ENCODE measurements at places on chromosomes 11 and 22. TPM values are rescaled to one million over a fixed set of nuclear protein-coding genes. Genes with fewer than 3 reads are reported as not detected.
A peak's percentile ranks its signal among the peaks of the same experiment; 100 is the strongest.

The ARHGAP20 gene
- 11.6 TPM for total RNA-seq

The ZDHHC13 gene
- total RNA-seq = 11.1 TPM

The OR2AT4 gene
- total RNA-seq = not detected

The DRICH1 gene
- 0.26 TPM for total RNA-seq

The POU2F3 gene
- not detected for total RNA-seq

The RAG2 gene
- total RNA-seq = not detected

- no peaks in the 10 kb centered on the region for H3K36me3 ChIP-seq
- no peak overlapping the region for H3K4me3 ChIP-seq
- no peak for DNase-seq
- H3K27me3 ChIP-seq = no peaks in the 10 kb centered on the region
- H3K4me1 ChIP-seq = no peaks in the 10 kb centered on the region
Measured at GRCh38 chr22:38383417-38383816, 66.2 kb upstream of the CSNK1E start.

- peaks cover 30% of the 10 kb centered on the region for H3K27me3 ChIP-seq
- peaks cover 15% of the 10 kb centered on the region for H3K4me1 ChIP-seq
- H3K4me3 ChIP-seq = no peak overlapping the region
- DNase-seq = no peak
- no peak overlapping the region for H3K27ac ChIP-seq
- H3K36me3 ChIP-seq = no peaks in the 10 kb centered on the region
Measured at GRCh38 chr22:26898946-26899605, 241.7 kb downstream of the MIAT start.

- H3K36me3 ChIP-seq = no peaks in the 10 kb centered on the region
- peak; percentile 87 for DNase-seq
- H3K27ac ChIP-seq = peak within 1 kb of the TSS; percentile 22
Measured at GRCh38 chr11:35943713-35944502, at the start of gene LDLRAD3. TSS of gene LDLRAD3 (plus strand) at chr11:35944062. CDS start at chr11:35944099, 37 bp downstream.

DNA sequence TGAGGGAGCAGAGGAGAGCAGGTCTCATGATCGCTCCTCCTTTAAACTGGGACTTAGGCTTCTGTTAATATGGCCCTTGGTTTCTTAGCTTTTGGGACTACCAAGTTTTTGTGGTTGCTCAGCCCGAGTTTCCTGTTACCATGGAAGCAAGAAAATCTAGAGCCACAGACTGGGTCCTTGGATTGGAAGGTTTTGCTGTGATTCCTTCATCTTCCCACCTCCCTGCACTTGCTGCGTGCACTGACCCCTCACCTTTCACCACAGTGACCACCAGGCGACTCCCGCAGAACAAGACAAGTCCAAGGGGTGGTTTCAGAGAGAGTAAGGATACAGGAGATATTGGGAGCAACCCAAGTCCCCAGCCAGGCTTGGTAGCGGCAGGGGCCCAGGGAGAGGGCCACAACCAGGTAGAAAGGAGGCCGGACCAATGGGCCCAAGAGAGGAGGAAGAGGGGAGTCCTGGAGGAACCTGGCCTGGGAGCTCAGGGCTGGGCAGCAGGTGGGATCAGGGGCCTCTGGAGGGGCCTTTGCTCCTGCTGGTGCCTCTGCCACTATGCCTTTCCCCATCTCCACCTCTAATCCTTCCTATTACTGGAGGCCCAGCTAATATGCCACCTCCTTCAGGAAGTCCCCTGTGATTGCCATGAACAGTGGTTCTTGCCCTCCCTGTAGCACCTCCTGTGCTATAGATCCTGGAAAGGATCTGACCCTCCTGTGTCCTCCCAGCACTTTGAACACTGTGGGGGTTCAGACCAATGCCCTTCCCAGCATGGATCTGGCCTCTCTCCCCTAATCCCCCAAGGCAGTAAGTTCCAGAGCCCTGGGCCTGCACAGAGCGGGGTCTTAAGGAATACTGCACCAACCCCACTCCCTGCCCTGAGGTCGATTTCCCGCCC is 21.2 kb downstream of the CSF2RB start:
- no peaks in the 10 kb centered on the region for H3K36me3 ChIP-seq
- H3K4me1 ChIP-seq = no peaks in the 10 kb centered on the region
- DNase-seq = no peak

GRCh38 chr11:4465407-4465806 is 16.3 kb downstream of the OR52K2 start:
- no peak overlapping the region for H3K27ac ChIP-seq
- H3K4me3 ChIP-seq = no peak overlapping the region
- no peaks in the 10 kb centered on the region for H3K4me1 ChIP-seq
- no peak for DNase-seq
- H3K36me3 ChIP-seq = no peaks in the 10 kb centered on the region

- H3K27ac ChIP-seq = no peak overlapping the region
- H3K27me3 ChIP-seq = no peaks in the 10 kb centered on the region
- no peak overlapping the region for H3K4me3 ChIP-seq
- no peak for DNase-seq
Measured at GRCh38 chr22:26399289-26399688, 29.8 kb upstream of the ASPHD2 start.

GRCh38 chr11:26820739-26821138 is 98.9 kb upstream of the SLC5A12 start:
- DNase-seq = peak; percentile 90
- no peaks in the 10 kb centered on the region for H3K36me3 ChIP-seq
- no peak overlapping the region for H3K4me3 ChIP-seq
- H3K4me1 ChIP-seq = no peaks in the 10 kb centered on the region
- H3K27me3 ChIP-seq = no peaks in the 10 kb centered on the region

DNA sequence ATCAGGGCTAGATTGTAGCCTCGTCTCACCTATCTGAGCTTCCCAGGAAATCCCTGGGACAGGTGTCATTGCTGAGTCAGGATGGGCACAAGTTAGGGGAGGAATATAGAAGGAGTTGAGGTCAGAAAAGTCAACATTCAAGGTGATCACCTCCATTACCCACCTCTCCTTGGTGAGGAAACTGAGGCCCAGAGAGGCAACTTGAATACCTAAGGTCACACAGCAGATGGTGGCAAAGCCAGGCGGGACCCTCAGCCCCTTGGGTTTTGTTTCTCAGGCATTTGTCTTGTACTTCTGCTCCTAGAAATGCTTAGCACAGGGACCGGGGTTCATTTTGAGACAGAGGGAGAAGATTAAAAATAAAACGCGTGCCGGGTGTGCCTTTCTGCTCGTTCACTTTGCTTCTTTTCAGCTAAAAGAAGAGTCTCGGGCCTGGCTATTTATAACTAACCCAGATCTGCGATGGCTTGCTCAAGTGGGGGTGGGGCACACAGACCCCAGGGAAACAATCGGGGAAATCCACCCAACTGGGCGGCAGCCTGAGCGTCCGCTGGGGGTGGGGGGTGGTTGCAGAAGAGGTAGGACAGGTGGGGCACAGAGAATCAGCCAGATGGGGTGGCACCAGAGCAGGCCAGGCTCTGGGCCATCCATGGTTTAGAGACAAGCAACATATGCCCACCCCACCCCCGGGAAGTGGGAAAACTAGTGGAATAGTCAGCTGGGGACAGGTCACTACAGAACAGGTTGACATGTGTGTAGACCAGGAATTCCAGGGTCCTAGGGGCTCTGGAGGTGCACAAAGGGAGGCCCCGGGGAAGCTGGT is 3.9 kb upstream of the GNAZ start:
- no peaks in the 10 kb centered on the region for H3K36me3 ChIP-seq
- H3K4me1 ChIP-seq = peaks cover 5% of the 10 kb centered on the region
- no peak for DNase-seq
- H3K27me3 ChIP-seq = peaks cover 6% of the 10 kb centered on the region

DNA sequence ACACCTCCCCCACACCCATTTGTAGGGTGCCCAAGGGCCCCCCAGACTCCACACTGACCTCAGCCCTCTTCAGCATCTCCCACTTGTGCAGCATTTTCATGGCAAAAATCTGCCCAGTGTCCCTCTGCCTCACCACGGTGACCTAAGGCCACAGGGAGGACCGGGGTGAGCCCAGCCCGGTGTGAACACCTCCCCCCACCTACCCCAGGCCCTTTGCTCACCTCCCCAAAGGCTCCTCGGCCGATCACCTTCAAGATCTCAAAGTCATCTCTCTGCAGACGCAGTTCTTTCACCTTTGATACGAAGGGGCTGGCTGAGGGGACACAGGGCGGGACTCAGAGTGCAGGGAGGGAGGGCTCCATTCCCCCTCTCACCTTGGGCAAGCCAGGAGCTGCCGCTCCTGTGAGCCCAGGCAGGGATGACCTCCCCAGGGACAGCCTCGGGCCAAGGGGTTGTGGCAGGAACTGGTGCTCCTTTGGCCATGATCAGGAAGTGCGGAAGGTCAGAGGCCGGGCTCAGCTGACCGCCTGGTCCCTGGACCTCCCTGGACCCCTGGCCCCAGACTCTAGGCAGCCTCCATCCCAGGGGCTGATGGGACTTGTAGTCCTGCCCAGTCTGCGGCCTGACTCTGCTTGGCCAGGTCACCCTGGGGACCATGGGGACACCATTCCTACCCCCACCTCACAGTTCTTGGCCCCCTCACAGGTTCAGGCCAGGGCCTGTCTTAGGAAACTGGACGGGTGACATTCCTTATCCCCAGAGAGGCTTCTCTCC is 2.7 kb downstream of the CDC42BPG start:
- no peaks in the 10 kb centered on the region for H3K27me3 ChIP-seq
- no peak overlapping the region for H3K4me3 ChIP-seq
- no peak for DNase-seq
- peaks cover 4% of the 10 kb centered on the region for H3K4me1 ChIP-seq
- no peaks in the 10 kb centered on the region for H3K36me3 ChIP-seq

- DNase-seq = no peak
- no peaks in the 10 kb centered on the region for H3K4me1 ChIP-seq
- H3K27me3 ChIP-seq = peaks cover 4% of the 10 kb centered on the region
- no peaks in the 10 kb centered on the region for H3K36me3 ChIP-seq
- H3K27ac ChIP-seq = no peak overlapping the region
Measured at GRCh38 chr11:45732343-45732742, 66.9 kb upstream of the CHST1 start.

GRCh38 chr11:127618721-127619120 is 618.2 kb upstream of the KIRREL3 start:
- DNase-seq = no peak
- H3K36me3 ChIP-seq = no peaks in the 10 kb centered on the region
- no peaks in the 10 kb centered on the region for H3K4me1 ChIP-seq
- H3K27me3 ChIP-seq = no peaks in the 10 kb centered on the region
- H3K27ac ChIP-seq = no peak overlapping the region

GRCh38 chr11:77191823-77192495 is 63.9 kb downstream of the MYO7A start:
- no peaks in the 10 kb centered on the region for H3K4me1 ChIP-seq
- H3K27me3 ChIP-seq = no peaks in the 10 kb centered on the region

DNA sequence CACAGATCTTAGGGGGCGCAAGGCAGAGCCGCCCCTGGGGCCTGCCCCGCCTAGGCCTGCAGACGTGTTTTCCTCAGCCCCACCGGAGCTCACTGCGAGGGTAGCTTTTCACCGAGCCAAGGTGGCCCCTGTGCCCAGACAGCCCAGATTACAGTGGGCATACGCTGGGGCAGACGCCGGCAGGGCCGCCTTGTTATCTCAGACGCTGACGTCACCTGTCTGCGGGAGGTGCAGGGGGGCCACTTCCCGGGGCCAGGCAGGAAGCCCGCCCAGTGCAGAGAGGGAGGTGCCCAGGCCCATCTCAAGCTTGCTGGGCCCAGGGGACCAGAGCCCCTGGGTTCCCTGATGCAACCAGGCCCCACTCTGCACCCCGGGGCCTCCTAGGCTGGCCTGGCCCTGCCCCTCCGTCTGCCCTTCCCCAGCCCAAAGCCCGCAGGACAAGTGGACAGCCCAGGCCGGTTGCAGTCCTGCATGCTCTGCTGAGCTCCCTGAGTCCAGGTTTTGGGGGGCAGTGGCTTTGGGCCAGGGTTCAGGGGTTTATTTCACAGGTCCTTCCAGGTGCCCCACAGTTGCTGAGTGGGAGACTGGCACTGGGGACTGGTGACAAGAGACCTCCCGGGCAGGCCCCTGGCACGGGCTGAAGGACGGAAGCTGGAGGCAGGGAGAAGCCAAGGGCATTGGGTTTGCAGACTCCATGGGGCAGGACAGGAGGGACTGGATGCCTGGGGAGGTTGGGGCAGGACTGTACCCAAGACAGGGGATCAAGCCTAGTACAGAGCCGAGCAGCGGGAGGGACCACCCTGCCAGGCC is 38.6 kb downstream of the IGF2 start:
- H3K4me3 ChIP-seq = no peak overlapping the region
- no peaks in the 10 kb centered on the region for H3K27me3 ChIP-seq
- no peak for DNase-seq

DNA sequence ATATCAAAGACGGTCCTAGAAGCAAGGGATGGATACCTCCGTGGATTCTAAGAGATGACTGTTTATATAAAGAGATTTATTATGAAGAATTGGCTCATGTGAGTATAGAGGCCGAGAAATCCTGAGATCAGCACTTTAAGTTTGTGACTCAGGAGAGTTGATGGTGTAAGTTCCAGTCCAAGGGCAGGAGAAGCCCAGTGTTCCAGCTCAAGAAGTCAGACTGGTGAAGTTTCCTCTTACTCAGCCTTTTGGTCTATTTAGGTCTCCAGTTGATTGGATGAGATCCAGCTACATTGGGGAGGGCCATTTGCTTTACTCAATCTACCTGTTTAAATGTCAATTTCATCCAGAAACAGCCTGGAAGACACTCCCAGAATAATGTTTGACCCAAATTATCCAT is 45.1 kb downstream of the TSPAN18 start:
- no peak overlapping the region for H3K4me3 ChIP-seq
- no peak overlapping the region for H3K27ac ChIP-seq
- no peak for DNase-seq
- peaks cover 4% of the 10 kb centered on the region for H3K4me1 ChIP-seq
- H3K36me3 ChIP-seq = no peaks in the 10 kb centered on the region
- peaks cover 14% of the 10 kb centered on the region for H3K27me3 ChIP-seq

DNA sequence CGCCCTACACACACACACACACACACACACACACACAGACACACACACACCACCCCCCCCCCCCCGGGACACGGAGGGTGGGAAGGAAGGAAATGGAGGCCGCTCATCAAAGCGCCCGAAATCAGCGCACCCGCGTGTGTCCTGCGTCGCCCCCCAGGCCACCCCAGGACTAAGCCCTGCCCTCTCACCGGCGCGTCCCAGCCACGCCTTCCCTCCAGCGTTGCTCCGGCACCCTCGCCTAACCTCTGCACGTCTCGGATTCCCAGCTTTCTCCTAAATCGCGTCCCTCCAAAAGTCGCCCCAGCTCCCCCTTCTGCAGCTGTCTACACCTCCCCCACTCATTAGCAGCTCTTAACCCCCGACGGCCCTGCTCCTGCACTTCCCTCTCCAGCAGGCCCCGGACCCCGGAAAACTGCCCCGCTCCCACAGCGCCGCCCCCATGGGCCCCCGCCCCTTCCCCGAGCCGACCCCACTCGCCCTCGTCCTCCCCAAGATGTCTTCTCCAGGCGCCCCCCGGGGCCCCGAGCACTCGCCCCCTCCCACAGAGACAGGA is 557 bp downstream of the PACSIN2 start:
- peaks cover 3% of the 10 kb centered on the region for H3K4me1 ChIP-seq
- H3K36me3 ChIP-seq = no peaks in the 10 kb centered on the region
- peak overlapping the region; percentile 73 for H3K27ac ChIP-seq
- H3K4me3 ChIP-seq = peak overlapping the region; percentile 85
- no peaks in the 10 kb centered on the region for H3K27me3 ChIP-seq

- H3K4me3 ChIP-seq = no peak overlapping the region
- DNase-seq = peak; percentile 20
- H3K27me3 ChIP-seq = no peaks in the 10 kb centered on the region
Measured at GRCh38 chr11:26134481-26135355, 197.2 kb upstream of the ANO3 start.
